ENCODE measurements at places on chromosomes 5 and 9.

DNA sequence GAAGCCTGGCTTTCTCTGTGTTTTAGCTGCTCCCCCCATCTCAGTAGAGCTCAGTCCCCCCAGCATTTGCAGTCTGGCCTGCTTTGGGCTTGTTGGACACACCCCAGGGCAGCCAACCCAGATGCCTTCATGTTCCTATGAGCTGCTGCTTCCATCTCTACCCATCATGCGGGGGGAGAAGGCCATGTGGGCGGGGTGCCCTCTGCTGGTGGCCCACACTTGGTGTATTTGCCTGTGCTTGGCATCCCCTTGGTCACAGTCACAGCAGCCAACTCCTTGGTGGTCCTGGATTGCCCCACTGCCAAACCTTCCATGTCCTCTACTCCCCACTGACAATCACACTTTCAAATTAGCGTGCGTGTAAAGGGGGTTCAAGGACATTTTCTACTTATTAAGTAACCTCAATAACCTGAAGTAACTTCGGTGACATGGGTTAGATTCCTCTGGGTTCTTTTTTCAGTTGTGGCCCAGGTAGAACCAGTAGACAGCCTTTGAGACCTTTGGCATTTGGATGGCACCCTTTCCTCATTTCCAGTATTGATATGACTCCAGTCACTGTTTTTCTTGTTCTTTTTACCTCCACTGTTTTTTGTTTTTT is 42.8 kb downstream of the SNX30 start:
- DNase-seq = peak; percentile 70

DNA sequence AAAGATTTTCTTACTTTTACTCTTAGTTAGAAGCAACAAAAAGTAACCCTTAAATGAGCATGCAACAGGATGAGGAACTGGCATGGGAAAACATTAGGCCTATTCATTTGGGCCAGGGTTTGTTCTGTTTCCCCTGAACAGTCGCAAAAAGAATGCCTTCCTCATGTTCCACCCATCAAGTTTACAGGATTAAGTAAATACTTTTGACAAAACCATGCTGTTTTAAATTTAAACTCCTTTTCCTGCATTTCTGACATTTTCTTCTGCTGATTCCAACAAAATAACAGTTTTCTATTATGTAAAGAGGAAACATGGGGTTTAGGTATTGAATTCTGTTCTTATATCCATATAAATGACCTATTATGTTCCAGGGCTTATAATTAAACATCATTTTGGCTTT is 236.6 kb upstream of the ACTBL2 start:
- DNase-seq = no peak

DNA sequence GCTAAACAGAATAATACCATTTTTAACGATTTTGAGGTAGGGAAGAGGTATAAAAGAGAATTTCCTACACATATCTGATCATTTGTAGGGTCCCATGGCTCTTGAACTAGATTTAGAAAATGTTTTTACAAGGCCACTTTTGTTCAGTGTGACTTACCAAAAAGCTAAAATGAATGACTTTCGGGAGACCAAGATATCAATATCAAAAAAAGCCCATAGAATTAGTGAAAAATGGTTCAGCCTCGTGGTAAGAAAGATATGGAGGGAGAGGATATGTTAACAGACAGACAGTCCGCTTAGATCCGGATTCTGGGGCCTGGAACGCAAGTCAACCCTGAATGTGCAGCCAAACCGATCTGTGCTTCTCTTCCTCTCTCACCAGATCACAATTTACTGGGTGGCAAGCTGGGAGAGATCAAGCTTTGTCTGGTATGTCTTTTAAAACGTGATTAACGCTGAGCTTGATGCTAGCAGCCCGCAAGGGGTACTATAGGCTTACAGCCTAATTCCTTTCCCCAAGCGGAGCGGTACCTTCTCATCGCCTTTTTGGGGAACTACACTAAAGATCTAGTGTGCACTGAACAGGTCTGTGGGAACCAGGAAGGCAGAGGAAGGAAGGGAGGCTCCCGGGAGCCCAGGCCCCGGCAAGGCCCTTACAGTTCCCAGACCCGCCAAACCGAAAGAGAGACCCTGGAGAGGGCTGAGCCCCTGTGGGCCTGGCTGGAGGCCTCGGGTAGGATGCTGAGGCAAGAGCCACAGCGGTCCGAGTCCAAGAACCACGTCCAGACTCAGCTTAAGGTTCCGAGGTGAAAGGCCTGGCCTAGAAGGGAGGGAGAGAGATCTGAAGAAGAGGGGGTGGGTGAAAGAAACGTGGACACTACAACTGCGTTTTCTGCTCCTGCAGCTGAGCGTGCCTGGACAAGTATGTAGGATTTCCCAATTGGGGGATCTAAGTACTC is 2.9 kb downstream of the NR2F1-AS1 start:
- no peak for DNase-seq

GRCh38 chr9:105672711-105673234 is 10.5 kb downstream of the TAL2 start:
- DNase-seq = no peak

DNA sequence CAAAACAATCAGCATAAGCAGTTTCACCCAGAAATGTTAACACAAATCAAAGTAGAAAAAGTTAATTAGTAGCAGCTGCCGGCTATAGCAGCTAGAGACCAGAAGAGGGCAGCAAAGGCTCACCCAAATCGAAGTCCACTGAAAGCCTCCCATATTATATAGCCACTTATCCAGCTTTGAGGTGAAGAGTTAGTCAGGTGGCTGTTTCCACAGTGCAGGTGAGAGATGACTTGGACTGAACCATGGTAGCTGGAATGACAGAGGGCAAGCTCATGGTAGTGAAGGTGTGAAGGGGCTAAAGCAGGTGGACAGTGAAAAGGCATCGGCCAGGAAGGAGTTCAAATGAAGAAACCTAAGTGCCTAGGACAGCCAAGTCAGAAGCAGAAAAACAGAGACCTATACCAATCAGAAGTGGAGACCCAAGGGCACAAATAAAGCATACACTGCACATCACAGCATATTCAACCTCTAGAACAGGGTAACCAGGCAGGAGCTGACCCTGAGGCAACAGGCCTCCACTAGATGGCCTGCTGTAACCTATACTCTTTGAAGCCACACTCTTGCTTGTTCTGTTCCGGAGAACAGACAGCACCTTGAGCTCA is 7.2 kb upstream of the RNF38 start:
- peak; percentile 28 for DNase-seq

GRCh38 chr5:176790941-176791340 is 19.4 kb upstream of the UNC5A start:
- no peak for DNase-seq

DNA sequence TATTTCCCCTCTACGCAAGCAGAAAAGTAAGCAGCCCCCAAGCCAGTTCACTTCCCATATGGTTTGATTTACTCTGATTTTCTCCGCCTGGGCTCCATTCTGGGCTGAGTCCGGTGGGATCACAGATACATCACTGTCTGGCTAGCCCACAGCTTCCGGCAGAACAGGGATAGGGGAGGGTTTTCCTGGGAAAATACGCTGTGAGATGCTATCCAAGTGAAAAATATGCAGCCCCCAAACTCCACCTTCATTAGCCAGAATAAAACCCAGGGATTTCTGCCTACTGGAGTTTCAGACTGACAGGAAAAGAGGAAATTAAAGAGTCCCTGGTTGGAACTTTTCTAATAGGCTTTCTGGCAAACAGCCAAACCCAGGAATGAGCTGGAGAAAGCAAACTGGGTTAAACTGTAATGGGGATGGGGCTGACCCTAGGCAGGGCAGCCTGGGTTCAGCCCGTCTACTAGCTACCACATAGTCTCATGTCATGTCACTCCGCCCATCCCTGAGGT is 16.9 kb upstream of the NIPAL4 start:
- DNase-seq = no peak

DNA sequence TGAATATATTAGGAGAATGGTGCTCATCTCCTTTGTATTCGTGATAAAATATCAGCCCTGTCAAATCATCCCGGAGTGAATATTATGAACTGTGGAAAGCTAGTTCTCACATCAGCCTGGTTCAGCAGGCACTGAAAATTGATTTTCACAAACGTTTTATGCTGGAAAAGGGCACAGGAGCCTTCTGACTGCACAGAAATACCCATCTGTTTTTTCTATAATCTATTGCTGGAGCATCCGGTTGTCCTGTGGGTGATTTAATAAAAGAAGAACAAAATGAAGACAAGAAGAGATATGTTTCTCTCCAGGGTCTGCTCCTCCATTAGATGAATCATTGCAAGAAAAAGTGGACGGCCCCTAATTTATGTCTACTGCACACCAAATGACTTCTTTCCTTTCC is 85.3 kb downstream of the PRLR start:
- no peak for DNase-seq

GRCh38 chr5:148237785-148238417 is 424 bp upstream of the MARCOL start:
- DNase-seq = no peak

DNA sequence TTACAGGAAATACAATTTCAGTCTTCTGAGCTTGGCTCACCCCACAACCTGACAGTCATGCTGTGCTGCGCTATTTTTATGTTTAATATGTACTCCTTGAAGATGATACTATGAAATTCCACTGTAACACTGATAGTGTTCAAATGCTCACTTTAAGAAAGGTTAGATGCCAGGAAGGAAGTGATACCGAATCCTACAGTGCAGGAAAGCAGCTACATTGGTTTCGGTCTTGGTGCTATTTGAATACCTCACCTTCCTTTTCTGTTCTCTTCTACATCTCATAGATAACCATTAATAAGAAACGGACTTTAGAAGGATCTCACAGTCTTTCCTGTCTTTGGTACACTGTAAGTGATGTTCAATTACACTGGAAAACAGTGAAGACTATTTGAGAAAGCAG is 117.6 kb downstream of the SEMA5A start:
- no peak for DNase-seq

- no peak for DNase-seq
Measured at GRCh38 chr9:13651969-13652663, 372.6 kb upstream of the MPDZ start.

GRCh38 chr9:128175102-128175563 is 15.1 kb downstream of the BBLN start:
- no peak for DNase-seq

DNA sequence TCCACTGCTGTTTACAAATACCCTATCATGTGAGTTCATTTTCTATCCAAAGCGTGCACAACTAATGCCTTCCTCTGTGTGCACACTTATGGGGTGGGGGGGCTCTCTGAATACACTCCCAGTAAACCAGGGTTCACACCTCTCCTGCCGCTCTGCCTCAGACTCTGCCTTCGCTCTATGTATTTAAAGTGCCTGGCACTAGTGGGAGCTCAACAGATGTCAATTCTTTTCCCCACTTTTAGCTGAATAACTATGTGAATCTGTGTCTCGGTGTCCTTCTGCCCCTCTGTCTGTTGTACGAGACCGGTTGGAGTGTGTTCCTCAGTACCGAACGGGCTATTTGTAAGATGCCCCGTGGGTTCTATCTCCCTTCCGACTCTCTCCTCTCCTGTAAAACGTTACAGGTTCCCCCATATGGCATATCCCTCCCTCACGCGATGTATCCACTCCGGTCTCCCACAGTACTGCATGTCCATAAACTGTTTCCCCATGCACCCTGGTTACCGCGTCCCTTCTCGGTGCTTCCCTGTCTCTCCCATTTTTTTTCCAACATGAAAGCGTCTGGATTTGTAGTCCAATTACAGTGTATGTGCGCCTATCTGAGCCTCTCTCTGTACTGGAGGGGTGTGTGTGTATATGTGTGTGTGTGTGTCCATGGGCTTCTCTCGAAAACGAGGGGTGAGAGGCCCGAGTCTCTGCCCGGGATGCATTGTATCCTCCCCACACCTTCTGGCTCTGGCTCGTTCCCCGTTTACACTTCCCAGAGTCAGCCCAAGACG is 1.6 kb downstream of the ELL2 start:
- DNase-seq = no peak

DNA sequence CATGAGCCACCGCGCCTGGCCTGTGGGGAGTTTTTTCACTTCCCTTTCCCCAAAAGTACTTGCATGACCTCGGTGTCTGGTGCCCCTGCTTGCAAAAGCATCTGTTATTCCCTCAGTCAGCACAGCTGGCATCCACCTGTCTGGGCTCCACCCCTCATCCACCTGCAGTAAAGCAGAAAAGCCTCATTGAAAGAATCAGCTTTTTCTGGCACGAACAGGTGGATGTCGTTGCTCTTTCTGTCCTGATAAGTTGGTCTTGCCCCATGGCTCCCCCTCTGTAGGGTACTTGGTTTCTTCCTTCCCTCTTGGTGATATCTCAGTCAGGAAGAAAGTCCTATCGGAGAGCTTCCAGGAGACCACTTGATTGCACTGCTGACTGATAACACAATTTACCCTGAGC is 37.4 kb downstream of the WWC1 start:
- no peak for DNase-seq

- DNase-seq = no peak
Measured at GRCh38 chr9:35795695-35796094, 4.3 kb downstream of the NPR2 start.

DNA sequence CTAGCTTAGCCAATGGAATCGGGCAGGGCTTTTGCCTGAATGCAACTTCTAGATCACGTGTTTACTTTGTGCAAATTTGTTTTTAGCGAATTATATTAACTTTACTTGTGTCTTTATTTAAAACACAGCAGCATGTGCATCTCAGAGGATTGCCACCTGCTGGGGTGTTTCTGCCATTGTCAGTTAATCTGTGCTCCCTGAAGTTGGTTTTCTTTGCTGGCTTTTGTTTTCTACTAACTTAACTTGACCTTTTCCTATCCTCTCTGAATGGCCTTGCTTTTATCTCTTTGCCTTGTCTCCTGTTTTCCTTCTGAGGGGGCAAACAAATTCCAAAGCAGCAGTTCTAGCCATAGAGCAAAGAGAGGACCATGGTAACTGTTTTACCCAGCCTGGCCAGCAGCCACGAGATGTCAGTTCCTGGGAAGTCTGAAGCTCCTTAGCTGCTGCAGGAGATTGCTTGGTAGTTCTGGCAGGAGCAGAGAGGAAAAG is 67.6 kb downstream of the ARHGEF28 start:
- DNase-seq = no peak

GRCh38 chr5:43401827-43402226 is 10.4 kb downstream of the CCL28 start:
- no peak for DNase-seq

- DNase-seq = no peak
Measured at GRCh38 chr9:124251204-124251603, 6.5 kb upstream of the NEK6 start.

GRCh38 chr5:2509527-2509926 is 241.9 kb downstream of the IRX2 start:
- DNase-seq = no peak

DNA sequence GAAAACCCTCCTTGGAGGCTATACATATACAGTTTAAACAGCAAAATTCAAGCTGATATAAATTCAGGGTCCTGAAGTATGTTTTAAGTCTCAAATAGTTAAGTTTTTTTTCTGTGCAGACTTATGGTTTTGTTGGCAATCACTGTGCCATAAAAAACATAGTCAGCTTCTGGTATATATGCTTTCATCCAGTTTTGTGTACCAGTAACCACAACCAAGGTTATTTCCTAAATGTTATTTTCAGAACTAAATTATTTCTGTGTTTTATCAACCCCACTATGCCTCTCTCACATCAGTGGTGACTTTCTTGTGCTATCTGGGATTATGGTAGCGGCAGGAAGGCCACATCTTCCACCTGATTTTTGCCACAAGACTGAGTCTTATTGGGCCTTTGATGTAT is 107.7 kb upstream of the SMARCA2 start:
- DNase-seq = no peak
